ENCODE measurements at places on chromosomes 2 and 18.

GRCh38 chr2:21155365-21156136 lies 31.8 kb downstream of the TDRD15 start:
- DNase-seq = no peak

GRCh38 chr2:207901829-207902228 lies 123.5 kb downstream of the PLEKHM3 start:
- DNase-seq = no peak

GRCh38 chr2:155157065-155157464 lies 458.6 kb downstream of the KCNJ3 start:
- no peak for DNase-seq

GRCh38 chr18:55248495-55248894 lies 289.2 kb upstream of the CCDC68 start:
- DNase-seq = no peak

GRCh38 chr2:58923869-58924268 lies 682.7 kb upstream of the FANCL start:
- DNase-seq = no peak

DNA sequence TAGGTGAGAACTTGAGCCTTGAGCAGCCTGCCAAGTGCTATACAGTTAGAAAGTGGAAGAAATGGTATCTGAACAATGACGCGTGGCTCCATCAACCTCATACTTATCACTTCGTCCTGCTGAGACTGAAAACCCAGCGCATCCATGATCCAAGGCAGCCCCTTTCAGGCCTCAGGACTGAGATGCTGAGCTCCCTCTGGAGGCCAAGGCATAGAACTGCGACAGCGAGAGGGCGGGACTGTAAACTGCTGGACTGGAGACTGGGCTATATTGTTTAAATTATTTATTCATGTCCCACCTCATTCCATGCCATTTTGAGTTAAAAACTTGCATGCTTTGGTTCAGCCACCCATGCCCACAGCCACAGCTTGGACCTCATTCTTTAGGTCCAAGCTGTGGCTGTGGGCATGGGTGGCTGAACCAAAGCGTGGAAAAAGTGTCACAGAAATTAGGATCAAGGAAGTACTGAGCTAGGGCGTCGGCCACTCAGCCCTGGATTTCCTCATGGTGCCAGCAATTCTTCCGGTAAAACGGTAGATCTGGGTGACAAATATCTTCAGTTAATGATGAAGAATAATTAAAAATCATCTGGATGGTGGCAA lies 195.5 kb downstream of the L3MBTL4 start:
- peak; percentile 6 for DNase-seq
